ENCODE measurements at places on chromosomes 12 and 14. TPM values are rescaled to one million over a fixed set of nuclear protein-coding genes. Genes with fewer than 3 reads are reported as not detected.

MMP19 gene
- 2.6 TPM for total RNA-seq

BICD1 gene
- 8.5 TPM for total RNA-seq

B4GALNT3 gene
- total RNA-seq: not detected

VDR gene
- total RNA-seq: 0.47 TPM

PTCSC3 gene
- total RNA-seq: not detected

TBK1 gene
- 38.6 TPM for total RNA-seq

DBX2 gene
- total RNA-seq: not detected

ADCY4 gene
- total RNA-seq: 37.2 TPM

All from endothelial cell of coronary artery (primary cell).